Neural crest cell (in vitro differentiated cells): ENCODE measurements at places on chromosomes 1 and 21.

DNA sequence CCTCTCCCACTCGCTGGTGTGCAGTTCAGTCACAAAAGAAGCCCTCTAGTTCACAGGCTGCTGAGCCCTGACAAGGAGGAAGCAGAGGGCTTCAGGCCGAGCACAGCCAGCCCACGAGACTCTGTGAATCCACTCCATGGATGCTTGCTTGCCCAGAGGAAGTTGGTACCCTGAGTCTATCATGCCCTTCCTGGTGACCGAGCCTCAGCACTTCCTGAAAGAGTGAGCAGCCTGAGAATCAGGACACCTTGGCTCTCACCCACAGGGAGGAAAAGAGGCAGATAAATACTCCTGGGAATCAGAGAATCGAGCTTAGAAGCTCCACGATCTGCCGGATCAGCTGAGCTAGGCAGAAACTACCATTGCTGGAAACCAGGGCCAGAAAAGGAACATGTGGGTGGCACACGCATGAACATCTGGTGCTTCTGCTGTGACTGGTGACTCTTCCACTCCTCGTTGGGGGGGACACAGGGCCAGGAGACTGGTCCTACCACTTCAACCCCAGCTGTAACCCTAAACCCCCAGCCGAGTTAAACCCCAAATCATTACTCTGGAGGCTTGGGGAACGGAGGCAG is 376.3 kb upstream of the CAMK1G start:
- DNase-seq: no peak

DNA sequence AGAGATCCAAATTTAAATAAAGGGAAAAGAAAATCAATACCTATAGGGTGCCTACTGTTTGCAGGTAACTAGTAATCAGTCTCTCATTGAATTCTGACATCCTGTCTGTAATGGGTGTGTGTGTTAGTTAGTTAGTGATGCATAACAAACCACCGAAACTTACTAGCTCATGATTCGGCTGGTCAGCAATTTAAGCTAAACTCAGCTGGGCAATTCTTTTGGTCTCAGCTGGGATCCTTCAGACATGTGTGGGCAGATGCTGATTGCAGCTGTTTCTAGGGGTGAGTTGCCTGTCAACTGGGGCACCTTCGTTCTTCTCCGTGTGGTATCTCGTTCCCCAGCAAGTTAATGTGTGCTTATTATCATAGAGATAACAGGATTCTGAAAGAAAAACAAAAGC is 40.2 kb upstream of the ZNF124 start:
- DNase-seq: no peak

- DNase-seq: no peak
These were observed at the start of gene HMGCS2 for GRCh38 chr1:119768778-119769177. HMGCS2 (minus strand) TSS chr1:119768905; CDS start chr1:119768844, 61 bp downstream.

DNA sequence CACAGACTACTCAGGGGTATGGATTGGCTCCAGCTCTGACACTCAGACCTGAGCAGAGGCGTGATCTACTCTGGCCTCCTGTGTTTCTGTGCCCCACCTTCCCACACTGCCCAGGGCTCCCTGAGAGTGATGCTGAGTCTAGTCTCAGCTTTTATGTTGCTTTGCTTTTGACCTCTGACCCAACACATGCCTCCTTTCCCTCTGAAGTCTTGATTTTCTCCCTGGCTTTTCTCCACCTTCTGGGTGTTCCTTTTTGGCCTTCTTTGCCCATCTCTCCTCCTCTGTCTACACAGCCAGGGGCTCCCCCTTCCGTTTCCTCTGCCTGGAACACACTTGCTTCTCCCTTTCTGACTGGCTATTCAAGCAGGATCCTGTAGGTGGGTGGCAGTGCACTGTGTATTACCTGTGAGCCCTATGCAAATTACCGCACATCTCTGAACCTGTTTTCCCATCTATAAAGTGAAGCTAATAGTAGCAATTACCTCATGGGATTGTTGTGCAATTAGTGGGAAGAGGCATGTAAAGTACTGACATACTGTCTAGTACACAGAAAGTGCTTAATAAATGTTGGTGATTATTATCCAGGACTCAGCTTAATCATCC is 13.7 kb upstream of the MEX3A start:
- no peak for DNase-seq

GRCh38 chr1:51506537-51506936 is 12.5 kb downstream of the EPS15 start:
- DNase-seq: no peak

- no peak for DNase-seq
These were observed 6.4 kb downstream of the ITGB2 start for GRCh38 chr21:44914176-44914874.

DNA sequence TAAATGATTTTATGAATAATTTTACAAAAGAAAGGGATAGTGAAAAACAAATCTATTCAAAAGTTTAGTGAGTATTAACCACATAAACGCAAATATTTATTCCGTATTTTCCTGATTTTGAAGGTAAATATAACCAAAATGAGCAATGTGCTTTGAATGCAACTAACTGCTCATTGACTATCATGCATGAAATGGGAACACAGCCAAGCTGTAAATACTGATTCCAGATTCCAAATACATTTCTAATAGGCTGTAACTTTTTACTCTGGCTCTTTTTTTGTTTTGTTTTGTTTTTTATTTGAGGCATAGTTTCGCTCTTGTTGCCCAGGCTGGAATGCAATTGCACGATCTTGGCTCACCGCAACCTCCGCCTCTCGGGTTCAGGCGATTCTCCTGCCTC is 41.8 kb downstream of the SELENOF start:
- DNase-seq: no peak

- DNase-seq: no peak
These were observed 25.1 kb downstream of the GRHL3 start for GRCh38 chr1:24344090-24344742.

DNA sequence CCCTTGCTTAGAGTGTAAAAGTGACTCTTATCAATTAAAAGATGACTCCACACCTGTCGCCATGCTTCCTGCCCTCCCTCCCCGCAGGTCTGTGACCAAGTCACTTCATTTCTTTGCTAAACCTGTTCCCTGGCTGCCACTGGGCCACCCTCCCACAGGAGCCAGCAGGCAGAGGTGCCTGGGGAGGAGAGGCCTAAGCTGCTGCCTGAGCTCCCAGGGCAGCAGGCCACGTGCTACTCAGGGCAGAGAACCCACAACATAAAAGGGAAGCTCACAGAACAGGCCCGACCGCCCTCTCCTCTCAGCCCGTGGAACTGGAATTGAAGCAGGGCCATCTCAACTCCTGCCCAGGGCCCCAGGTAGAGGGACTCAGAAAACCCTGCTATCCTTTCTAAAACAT is 4.9 kb downstream of the C1orf198 start:
- DNase-seq: no peak

- DNase-seq: no peak
These were observed 89.2 kb upstream of the OLFM3 start for GRCh38 chr1:102085896-102086295.

GRCh38 chr1:15657021-15657420 is 27.1 kb upstream of the PLEKHM2 start:
- DNase-seq: no peak

DNA sequence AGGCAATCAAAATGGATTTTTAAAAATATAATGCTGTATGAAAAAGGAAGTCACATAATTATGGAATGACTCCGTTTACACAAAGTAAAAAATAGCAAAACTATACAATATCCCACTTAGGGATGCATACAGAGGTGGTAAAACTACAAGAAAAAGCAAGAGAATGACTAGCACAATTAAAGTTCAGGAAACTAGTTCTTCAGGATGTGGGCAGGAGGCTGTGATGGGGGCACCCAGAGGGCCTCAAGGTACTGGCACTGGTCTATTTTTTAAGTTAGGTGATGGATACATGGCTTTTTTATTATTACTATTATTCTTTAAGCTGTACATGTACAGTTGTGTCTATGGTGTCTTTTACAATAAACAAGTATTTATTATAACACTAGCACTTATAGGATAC is 1.4 kb upstream of the ZC3H12A start:
- DNase-seq: no peak

DNA sequence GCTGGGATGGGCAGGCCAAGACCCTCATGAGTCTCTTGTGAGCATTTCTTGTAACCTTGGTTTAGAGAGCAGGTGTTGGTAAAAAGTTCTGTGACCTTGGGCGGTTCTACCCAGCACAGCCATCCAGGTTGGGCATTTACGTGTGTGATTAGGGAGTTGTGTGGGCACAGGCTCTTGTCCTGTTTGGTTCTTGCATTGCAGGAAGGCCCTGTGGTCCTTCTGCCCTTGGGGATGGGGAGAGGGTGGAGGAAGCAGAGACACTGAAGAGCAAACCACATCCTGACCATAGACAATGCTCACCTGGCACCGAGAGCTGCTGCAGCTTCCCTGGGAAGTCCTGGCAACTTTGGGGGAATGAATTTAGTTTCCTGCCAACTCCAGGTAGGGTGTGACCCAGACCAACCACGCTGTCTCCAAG is 25.6 kb downstream of the RNF187 start:
- DNase-seq: no peak

GRCh38 chr1:183185941-183186490 is at the start of gene LAMC2:
LAMC2 (plus strand) TSS chr1:183186264; CDS start chr1:183186353, 89 bp downstream.
- DNase-seq: peak; percentile 41

GRCh38 chr1:37453647-37454046 is 20.7 kb upstream of the ZC3H12A start:
- DNase-seq: no peak

DNA sequence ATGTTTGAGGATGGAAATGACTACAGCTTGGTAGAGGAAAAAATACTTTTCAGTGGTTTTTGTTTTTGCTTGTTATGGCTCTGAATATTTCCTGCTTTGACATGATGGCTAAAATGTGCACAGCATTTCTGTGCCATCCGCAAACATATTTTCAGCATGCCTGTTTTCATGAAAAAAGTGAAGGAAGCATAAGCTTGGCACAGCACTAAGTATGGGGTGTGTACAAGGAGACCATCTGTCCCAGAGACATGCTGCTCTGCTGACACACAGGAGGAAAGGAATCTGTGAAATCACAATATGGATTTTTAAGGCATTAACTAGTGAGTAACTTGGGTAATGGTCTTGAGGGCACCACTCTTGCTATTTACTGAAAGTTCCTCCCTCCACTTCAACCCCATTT is 595.5 kb downstream of the RWDD3 start:
- no peak for DNase-seq

DNA sequence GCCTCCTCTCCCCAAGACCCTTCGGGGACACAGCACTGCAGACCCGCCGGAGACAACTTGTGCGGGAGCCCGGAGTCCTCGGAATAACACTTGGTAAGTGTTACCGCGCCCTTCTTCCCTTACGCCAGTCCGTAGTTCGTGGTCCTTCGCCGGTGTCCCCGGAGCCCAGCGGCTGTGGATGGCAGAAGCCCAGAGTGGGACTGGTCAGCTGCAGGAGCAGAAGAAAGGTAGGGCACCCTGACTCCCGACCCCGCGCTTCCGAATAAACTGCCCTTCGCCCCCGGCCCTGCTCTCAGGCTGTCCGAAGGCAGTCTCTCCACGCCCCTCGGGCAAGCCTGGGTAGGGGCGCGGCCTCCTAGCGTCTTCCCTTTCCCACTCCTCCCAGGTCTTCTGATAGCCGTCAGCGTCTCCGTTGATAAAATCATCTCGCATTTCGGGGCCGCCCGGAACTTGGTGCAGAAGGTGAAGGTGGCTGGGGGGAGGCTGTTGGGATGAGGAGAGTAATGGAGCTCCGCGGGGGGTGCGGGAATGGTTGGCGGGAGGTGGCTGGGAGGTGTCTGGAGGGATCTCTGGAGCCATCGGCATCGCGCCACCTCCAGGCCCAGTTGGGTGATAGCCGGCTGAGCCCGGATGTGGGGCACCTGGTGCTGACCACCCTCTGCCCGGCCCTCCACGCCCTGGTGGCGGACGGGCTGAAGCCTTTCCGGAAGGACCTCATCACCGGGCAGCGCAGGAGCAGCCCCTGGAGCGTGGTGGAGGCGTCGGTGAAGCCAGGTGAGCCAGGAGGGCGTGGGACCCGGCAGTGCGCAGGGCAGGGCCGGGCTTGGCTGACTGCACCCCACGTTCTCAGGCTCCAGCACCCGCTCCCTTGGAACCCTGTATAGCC is 4.3 kb downstream of the RUSC1 start:
- DNase-seq: peak; percentile 56

GRCh38 chr1:89085781-89086180 is 20.8 kb upstream of the GBP1 start:
- DNase-seq: no peak

DNA sequence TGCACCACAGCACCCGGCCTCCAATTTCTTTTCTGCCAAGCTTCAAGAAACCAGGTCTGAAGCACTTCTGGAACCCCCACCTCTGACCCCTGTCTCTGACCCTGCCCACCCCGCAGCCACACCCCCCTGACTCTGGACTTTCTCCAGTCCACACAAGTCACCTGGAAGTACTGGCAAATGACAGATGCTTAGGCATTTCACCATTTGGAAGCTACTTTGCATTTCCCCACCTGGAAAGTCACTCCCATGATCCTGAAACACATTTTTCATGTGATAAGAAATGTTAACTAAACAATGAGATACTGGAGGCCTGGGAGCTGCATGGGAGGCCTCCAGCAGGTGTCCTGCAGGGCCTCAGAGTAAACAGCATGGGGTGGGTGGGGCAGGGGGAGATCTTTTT is 45.7 kb downstream of the NTPCR start:
- no peak for DNase-seq

- no peak for DNase-seq
These were observed 216.2 kb downstream of the SEC16B start for GRCh38 chr1:177753655-177754054.

- DNase-seq: no peak
These were observed 21.3 kb upstream of the S100A10 start for GRCh38 chr1:152014943-152015342.

GRCh38 chr1:206419250-206419649 is 51.0 kb upstream of the IKBKE start:
- DNase-seq: no peak

GRCh38 chr1:6783936-6784559 is 1.2 kb upstream of the CAMTA1 start:
- DNase-seq: no peak

DNA sequence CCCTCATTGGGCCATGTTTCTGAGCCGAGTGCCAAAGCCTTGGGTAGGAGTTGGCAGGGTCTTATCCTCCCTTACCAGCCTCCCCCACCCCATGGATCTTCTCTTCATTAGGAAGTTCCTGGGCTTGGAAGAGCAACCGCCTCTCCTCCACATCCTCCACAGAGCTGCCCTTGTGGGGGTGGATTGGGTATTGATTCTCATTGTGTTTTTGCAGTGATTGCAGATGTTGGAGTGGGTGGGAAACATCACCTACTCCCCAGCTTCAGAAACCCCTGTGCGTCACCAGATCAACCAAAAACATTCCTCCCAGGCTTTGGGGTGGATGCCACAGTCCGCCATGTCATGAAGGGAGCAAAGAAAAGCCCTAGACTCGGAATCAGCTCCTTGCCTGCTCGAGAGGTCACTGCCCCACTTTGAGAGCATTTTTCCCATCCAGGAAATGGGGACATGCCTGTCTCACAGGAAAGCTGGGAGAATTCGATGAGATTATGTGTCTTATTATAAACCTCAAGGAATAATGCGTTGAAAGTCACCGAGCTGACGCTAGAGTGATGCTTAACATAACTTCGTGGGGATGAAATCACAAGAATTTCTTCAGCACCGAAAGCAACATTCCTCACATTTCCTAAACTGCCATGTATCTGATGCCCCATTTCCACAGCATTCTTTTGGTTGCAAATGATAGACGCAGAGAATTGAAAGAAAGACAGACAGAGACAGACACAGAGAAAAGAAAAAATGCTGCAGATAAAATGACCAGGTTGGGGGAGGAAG is 44.7 kb upstream of the ZBTB40 start:
- no peak for DNase-seq

GRCh38 chr1:3954170-3955169 is 54.4 kb upstream of the C1orf174 start:
- no peak for DNase-seq
